ENCODE measurements at places on chromosomes 5 and 9. TPM values are rescaled to one million over a fixed set of nuclear protein-coding genes. Genes with fewer than 3 reads are reported as not detected.

Gene PPP3R2
- not detected for total RNA-seq

Gene ACOT12
- total RNA-seq, result not detected

Gene DCTN3
- total RNA-seq, result 128 TPM

Gene C1QTNF3
- total RNA-seq, result 1.1 TPM

Gene SLC45A2
- total RNA-seq, result not detected

Gene HMCN2
- 0.14 TPM for total RNA-seq

Gene CDC26
- total RNA-seq, result 28.5 TPM

Gene SV2C
- total RNA-seq, result 0.04 TPM

Gene LCN12
- total RNA-seq, result not detected

Gene NTNG2
- total RNA-seq, result 0.42 TPM

Data from kidney epithelial cell (primary cell).